ENCODE measurements at places on chromosomes 1 and 21. TPM values are rescaled to one million over a fixed set of nuclear protein-coding genes. Genes with fewer than 3 reads are reported as not detected.

DCLRE1B gene
- 10.3 TPM for polyA plus RNA-seq

MYBPH gene
- polyA plus RNA-seq = 0.08 TPM

- no peak for DNase-seq
Observed at GRCh38 chr1:220113136-220113695, 19.3 kb downstream of the IARS2 start.

DNA sequence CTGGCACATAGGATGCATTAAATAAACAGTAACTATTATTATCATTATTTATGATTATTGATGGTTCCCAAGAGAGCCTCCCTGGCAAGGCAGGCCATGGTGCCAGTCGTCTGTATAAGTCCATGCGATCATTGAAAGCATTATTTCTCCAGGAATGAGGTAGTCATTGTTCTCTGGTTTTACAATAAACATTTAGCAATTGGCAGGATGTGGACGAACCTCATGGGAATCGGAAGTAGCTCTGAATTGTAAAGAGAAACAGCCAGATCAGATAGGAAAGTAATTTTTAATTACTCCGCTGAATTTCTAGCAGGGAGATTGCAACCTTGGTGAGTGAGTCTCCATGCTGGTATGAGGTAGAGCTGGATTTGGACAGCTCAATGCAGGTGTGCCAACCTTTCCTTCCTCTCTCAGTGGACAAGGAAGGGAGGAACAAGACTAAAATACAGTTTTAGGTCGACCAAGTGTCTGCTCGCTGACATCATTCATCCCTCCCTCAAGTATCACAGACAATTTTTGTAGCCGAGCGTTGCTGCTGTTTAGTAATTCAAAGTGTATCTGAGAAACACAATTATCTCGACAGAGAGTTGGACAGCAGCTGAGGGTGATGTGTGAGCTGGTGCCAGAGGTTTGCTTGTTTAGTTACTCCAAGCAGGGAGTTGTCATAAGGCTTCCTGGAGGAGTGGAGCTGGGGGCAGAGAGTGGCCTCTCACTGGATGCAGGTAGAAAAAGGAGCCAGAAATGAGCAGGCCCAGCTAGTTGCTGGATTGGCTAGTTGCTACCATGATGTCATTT, 250.8 kb downstream of the KCNJ6 start:
- DNase-seq = no peak

DNA sequence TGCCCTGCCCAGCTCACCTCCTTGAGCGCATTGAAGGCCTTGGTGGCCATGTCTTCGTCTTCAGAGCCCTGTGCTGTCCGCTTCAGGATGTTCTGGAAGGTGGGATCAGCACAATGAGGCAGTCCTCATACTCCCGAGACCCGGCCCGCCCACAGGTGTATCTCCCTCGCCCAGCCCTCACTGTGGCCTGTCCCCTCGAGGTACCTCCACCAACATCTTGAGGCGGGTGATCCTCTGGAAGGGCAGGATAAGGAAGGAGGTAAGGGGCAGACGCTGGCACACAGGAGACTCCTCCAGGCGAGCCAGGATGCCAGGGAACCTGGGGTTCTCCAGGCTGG, 7.1 kb downstream of the ARHGEF19 start:
- DNase-seq = no peak

Measured in right lung (tissue), 10 donors.